ENCODE measurements at places on chromosomes 13 and 19. TPM values are rescaled to one million over a fixed set of nuclear protein-coding genes. Genes with fewer than 3 reads are reported as not detected.

GRCh38 chr19:48830088-48830487 is 6.2 kb downstream of the HSD17B14 start:
- DNase-seq: no peak
- H3K27ac ChIP-seq: no peak overlapping the region
- no peaks in the 10 kb centered on the region for H3K27me3 ChIP-seq
- peaks cover 9% of the 10 kb centered on the region for H3K36me3 ChIP-seq
- no peaks in the 10 kb centered on the region for H3K4me1 ChIP-seq
- H3K4me3 ChIP-seq: no peak overlapping the region

- no peak for DNase-seq
- H3K27me3 ChIP-seq: no peaks in the 10 kb centered on the region
- no peaks in the 10 kb centered on the region for H3K4me1 ChIP-seq
- no peak overlapping the region for H3K4me3 ChIP-seq
- H3K36me3 ChIP-seq: peaks cover 76% of the 10 kb centered on the region
Measured at GRCh38 chr19:16233836-16234551, 36.3 kb downstream of the AP1M1 start.

TRPC4 gene
- total RNA-seq: 0.19 TPM

- no peak overlapping the region for H3K4me3 ChIP-seq
- H3K27me3 ChIP-seq: no peaks in the 10 kb centered on the region
- peak overlapping the region; percentile 47 for H3K27ac ChIP-seq
- DNase-seq: no peak
Measured at GRCh38 chr13:84684048-84684662, 801.9 kb upstream of the SLITRK1 start.

DNA sequence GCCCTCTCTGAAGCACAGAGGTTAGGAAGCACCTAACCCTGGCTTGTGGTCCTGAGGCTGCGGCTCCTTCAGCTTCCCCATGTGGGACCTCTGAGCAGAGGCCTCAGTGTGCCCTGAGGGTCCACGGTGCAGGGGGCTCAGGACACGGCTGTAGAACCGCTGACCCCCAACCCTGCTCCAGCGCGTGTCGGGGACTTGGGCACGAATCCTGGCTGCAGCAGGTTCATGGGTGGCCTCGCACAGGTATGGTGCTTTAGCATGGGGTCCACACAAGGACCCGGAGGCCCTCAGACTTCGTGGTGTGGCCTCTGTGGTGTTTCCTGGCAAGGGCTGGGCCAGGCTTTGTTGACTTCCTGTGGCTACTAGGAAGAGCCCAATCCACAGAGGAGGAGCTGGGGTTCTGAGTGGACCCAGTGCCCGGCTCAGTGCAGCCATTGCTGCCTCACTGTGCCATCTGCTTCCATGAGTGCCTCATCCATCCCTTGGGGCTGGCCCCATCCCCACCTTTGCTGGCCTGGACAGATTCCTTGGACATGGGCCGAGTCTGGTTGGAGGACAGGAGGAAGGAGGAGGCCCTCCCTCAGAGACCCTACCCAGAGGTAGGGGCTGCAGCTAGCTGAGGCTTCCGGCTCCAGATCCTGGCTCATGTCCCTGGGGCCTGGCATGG is 24.5 kb downstream of the ZBTB7A start:
- no peak overlapping the region for H3K4me3 ChIP-seq
- peaks cover 51% of the 10 kb centered on the region for H3K36me3 ChIP-seq
- H3K27me3 ChIP-seq: no peaks in the 10 kb centered on the region
- H3K27ac ChIP-seq: peak overlapping the region; percentile 58
- no peak for DNase-seq

SERP2 gene
- total RNA-seq: 13.0 TPM

- H3K4me1 ChIP-seq: peaks cover 19% of the 10 kb centered on the region
- no peak for DNase-seq
Measured at GRCh38 chr13:98254513-98254912, 77.4 kb upstream of the RNF113B start.

DNA sequence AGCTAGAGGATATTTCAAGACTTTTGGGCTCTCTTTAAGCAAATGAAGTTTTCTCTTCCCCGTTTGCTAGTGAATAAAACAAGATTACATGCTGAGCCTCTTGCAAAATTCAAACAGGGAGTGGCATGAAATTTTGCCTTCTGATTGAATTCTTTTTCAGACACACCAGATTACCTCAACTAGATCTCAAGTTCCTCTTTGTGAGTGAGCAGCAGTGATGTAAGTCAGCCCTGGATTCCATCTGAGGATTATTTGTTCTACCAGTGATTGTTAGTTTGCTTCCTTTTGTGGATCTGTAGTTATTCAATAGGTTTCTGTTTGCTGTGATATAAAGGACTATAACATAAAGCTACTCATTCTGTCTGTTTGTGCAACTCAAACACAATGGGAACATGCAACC is 407.7 kb downstream of the LMO7 start:
- H3K27ac ChIP-seq: no peak overlapping the region
- H3K36me3 ChIP-seq: no peaks in the 10 kb centered on the region
- DNase-seq: no peak
- H3K27me3 ChIP-seq: no peaks in the 10 kb centered on the region
- no peaks in the 10 kb centered on the region for H3K4me1 ChIP-seq
- no peak overlapping the region for H3K4me3 ChIP-seq

DNA sequence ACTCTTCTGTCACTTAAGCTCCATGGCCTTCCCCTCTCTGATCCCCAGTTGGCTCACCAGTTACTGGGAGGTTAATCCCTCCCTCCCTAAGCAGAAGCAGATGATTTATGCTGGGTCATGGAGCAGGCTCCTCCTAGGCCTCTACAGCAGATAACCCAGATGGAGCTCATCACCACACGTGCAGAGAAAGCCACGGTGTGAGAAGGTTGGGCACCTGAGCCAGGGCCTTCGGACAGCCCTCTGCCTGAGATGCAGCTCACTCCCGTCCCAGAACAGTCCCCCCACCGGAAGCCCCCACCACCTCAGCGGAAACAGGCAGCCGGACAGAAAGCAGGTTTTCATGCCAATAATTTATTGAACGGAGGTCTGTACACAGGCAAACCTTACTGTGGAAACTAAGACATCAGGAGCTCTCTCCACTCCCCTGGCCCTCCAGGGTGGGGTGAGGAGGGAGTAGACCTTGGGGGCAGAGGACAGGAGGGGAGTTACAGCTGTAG is 9.8 kb downstream of the ZNF526 start:
- H3K27me3 ChIP-seq: no peaks in the 10 kb centered on the region
- H3K36me3 ChIP-seq: peaks cover 92% of the 10 kb centered on the region
- DNase-seq: no peak
- H3K4me1 ChIP-seq: peaks cover 18% of the 10 kb centered on the region

- no peak overlapping the region for H3K27ac ChIP-seq
- peaks cover 11% of the 10 kb centered on the region for H3K27me3 ChIP-seq
- H3K4me3 ChIP-seq: no peak overlapping the region
Measured at GRCh38 chr19:35882114-35882832, 13.9 kb downstream of the APLP1 start.

GRCh38 chr19:29884044-29884443 is 58.0 kb upstream of the URI1 start:
- peaks cover 8% of the 10 kb centered on the region for H3K4me1 ChIP-seq
- no peak for DNase-seq
- H3K27ac ChIP-seq: no peak overlapping the region
- no peaks in the 10 kb centered on the region for H3K36me3 ChIP-seq

PCP2 gene
- 2.7 TPM for total RNA-seq

ZNF543 gene
- total RNA-seq: 5.7 TPM

GRCh38 chr19:8335343-8336071 is 7.6 kb downstream of the KANK3 start:
- peak overlapping the region; percentile 65 for H3K27ac ChIP-seq
- peaks cover 13% of the 10 kb centered on the region for H3K36me3 ChIP-seq
- peaks cover 49% of the 10 kb centered on the region for H3K27me3 ChIP-seq
- peak overlapping the region; percentile 53 for H3K4me3 ChIP-seq
- DNase-seq: no peak

DNA sequence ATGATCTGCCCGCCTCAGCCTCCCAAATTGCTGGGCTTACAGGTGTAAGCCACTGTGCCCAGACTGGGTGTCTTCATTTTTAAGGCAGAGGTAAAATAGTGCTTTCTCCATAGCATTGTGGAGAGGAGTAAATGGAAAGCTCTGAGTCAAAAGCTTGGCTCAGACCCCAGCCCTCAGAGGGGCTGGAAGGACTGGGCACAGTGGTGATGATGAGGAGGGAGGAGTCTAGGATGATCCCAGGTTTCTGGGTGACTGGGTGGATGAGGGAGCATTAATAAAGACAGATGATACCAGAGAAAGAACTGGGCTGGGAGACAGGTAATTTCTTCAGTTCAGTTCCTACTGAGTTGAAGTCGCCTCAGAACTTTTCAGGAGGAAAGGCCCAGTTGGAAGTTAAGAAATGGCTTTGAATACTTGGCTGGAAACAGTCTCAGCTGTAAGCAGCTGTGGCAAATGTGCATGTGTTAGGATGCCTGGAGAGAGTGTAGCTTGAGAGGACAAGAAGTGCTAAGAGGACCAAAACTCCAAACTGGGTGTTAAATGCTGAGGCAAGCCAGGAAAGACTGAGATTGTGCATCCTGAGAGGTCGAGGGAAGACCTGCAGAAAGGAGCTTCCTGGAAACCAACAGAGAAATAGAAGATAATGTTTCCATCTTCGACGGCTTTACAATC is 37.1 kb upstream of the MEDAG start:
- no peak for DNase-seq
- no peaks in the 10 kb centered on the region for H3K27me3 ChIP-seq
- H3K4me3 ChIP-seq: no peak overlapping the region
- H3K4me1 ChIP-seq: peaks cover 31% of the 10 kb centered on the region
- no peaks in the 10 kb centered on the region for H3K36me3 ChIP-seq

- no peak for DNase-seq
- no peaks in the 10 kb centered on the region for H3K36me3 ChIP-seq
- H3K4me3 ChIP-seq: peak overlapping the region; percentile 73
- no peaks in the 10 kb centered on the region for H3K27me3 ChIP-seq
Measured at GRCh38 chr13:32589471-32589870, 3.2 kb downstream of the PDS5B start.

GRCh38 chr13:23609414-23609760 is 39.2 kb downstream of the TNFRSF19 start:
- H3K27ac ChIP-seq: peak overlapping the region; percentile 77
- H3K36me3 ChIP-seq: peaks cover 6% of the 10 kb centered on the region
- H3K4me3 ChIP-seq: peak overlapping the region; percentile 34
- H3K4me1 ChIP-seq: peaks cover 43% of the 10 kb centered on the region
- DNase-seq: no peak

SIGLEC9 gene
- total RNA-seq: 1.7 TPM

DNA sequence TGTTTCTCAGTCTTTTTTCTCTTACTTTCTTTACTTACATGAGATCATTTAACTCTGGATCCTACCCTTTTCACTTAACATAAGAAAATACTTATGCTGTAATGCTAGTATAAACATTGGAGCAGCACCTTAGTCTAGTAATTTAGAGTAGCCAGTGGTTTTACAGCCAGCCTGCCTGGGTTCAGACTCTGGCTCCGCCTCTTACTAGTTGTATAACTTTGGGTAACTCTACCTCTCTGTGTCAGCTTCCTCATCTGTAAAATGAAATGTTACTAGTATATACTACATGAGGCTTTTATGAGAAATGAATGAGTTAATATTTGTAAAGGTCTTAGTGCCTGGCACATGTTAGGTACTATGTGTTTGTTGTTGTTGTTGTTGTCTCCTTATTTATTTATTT is 5.6 kb downstream of the CDADC1 start:
- peaks cover 15% of the 10 kb centered on the region for H3K4me1 ChIP-seq
- H3K36me3 ChIP-seq: peaks cover 32% of the 10 kb centered on the region
- no peak overlapping the region for H3K27ac ChIP-seq

DNA sequence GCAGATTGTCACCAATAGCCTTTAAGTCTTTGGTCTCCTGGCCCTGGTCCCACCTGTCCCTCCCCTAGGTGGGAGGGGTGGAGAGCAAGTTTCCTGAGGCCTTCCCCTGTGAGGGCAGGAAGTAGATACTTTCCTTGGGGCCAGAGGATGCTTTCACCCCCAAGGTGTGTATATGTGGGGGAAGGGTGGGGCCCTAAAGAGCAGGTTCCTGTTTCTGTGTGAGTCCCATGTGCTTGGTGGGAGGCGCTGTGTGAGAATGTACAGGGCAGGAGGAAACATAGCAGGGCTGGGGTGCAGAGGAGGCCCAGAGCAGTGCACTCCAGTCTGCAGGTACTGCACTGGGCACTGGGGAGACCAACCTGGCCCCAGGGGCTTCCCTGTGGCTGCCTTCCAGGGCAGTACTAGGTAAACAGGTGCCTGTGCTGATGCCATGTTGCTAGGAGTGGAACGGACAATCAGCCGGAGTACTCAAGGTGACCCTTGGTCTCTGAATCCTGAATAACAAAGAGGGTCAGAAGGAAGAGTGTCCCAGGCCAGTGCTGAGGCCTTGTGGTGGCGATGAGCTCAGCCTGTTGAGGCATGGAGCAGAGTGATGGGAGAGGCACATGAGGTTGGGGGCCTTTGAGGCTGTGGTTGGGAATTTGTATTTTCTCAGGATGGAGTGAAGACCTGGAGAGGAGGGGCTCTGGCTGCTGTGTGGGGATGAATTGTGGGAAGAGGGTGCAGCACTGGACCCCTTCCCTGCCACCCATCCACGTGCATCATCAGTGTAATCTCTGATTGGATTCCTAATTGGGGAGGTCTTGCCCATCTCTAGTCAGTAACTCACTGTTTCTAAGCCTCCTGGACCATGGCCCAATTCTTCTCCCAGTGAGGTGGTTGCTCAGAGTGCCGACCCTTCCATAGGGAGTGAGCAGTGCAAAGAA is 5.1 kb downstream of the EGLN2 start:
- peaks cover 99% of the 10 kb centered on the region for H3K4me1 ChIP-seq
- H3K27ac ChIP-seq: peak overlapping the region; percentile 99
- peak; percentile 64 for DNase-seq
- no peaks in the 10 kb centered on the region for H3K27me3 ChIP-seq

- no peak overlapping the region for H3K27ac ChIP-seq
- no peaks in the 10 kb centered on the region for H3K36me3 ChIP-seq
- H3K4me3 ChIP-seq: no peak overlapping the region
Measured at GRCh38 chr13:107276936-107277335, 709.0 kb upstream of the ARGLU1 start.

GRCh38 chr19:51121257-51121656 is 3.4 kb upstream of the SIGLEC9 start:
- DNase-seq: no peak
- H3K4me1 ChIP-seq: no peaks in the 10 kb centered on the region

DNA sequence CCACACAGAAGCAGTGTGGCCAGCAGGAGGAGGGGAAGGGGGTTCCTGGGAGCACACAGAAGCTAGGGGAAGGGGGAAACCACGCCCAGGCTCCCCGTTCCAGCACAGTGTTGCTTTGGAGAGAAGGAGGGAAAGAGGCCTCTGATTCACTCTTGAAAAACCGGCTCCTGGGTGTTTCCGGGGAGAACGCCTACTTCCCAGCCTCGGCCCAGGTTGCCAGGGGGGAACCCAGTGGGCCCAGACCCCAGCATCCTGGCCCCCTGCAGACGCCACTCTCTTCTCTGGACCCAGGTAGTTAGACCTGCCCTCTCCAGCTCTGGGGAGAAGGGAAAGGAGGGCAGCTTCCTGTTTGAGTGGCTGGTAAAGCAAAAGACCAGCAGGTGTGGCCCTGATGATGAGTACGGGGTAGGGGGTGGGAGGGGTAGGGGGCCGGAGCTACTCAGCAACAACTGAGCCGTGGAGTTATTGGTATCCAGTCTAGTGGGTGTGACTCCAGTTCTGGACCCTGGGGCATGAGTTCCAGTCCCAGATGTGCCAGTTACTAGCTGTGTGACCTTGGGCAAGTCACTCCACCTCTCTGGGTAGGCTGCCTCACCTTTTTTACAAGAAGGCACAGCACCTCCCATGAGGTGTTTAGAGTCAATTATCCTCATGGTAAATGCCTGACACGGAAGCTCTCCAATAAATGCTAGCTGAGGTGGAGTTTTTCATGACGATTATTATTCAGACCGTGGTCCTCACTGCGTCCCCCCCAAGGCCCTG is 836 bp downstream of the GIPC1 start:
- H3K27me3 ChIP-seq: no peaks in the 10 kb centered on the region
- peak overlapping the region; percentile 96 for H3K4me3 ChIP-seq
- peaks cover 20% of the 10 kb centered on the region for H3K36me3 ChIP-seq
- no peak for DNase-seq
- H3K4me1 ChIP-seq: peaks cover 30% of the 10 kb centered on the region

Measured in left ventricle myocardium inferior (tissue), 1 donor.